ENCODE measurements at places on chromosomes 5 and 9.

GRCh38 chr9:71079451-71079850 lies 42.0 kb downstream of the TRPM3 start:
- no peak for DNase-seq

- no peak for DNase-seq
Observed at GRCh38 chr5:34841816-34842215, 2.9 kb downstream of the TTC23L start.

GRCh38 chr5:175032013-175032412 lies 307.6 kb downstream of the MSX2 start:
- no peak for DNase-seq

GRCh38 chr5:15902066-15902465 lies 277.5 kb downstream of the MARCHF11 start:
- DNase-seq = no peak

GRCh38 chr5:134135091-134135655 lies 20.7 kb downstream of the TCF7 start:
- DNase-seq = no peak

- DNase-seq = peak; percentile 27
Observed at GRCh38 chr5:14685757-14686156, 21.2 kb downstream of the OTULIN start.

DNA sequence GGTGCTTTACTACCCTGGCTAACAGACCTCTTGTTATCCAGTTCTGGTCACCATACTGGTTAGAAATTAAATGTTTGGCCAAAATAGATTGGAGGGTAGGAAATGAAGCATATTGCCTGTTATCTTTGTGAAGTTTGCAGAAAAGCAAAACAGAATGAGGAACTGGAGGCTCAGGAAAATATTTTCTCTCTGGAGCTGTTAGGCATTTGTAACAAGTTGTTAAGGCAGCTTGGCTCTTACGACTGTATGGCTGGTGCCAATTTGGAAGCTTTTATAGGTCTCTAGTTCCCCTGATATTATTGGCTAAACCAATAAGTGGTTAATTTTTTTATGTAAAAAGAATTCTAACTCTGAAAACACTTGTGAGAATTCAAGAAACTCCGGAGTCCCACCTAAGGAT lies 35.8 kb downstream of the CDH6 start:
- no peak for DNase-seq

DNA sequence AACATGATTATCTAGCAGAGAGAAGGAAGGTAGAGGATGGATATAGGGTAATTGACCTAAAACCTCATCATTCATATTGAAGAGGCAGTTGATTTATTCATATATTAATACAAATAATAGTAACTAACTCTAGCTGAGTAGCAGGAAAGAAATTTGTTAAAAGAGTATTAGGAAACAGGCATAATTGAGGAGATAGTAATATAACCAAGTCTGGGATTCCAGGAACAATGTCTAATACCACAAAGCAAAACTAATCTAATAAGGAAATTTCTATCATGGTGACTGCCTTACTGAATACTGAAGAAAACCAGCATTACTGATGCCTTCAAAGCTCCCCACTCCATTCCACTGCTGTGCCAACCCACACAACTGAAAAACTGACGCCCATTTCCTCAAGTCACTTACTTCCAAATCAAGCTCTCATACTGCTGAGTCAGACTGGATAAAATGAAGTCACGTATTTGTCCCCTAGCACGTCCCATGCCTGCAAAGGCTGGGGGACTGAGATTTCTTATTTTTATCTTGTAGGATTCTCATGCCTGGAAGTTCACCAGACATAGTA lies 153.9 kb downstream of the SMC2 start:
- no peak for DNase-seq

DNA sequence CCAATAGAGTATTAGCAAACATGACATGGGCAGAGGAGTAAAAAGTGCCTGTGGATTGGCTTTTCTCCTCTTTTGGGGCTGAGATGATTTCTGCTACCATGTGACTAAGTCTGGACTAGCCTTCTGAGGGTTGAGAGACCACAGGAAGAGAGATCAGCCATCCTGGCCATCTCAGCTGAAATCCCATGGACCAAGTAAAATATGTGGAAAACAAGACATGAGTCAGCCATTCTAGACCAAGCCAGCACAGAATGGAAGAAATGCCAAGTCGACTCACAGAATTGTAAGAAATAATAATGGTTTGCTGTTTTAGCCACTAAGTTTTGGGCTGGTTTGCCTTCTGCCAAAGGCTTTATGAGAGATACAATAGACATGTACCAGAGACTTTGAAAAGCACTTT lies 377.8 kb downstream of the CHSY3 start:
- no peak for DNase-seq

GRCh38 chr5:9240431-9240830 lies 305.4 kb downstream of the SEMA5A start:
- no peak for DNase-seq

GRCh38 chr9:10252174-10252573 lies 360.6 kb downstream of the PTPRD start:
- DNase-seq = no peak

GRCh38 chr5:32542216-32543059 lies 42.9 kb upstream of the SUB1 start:
- no peak for DNase-seq

GRCh38 chr9:4225291-4226028 lies 74.4 kb downstream of the GLIS3 start:
- DNase-seq = no peak

DNA sequence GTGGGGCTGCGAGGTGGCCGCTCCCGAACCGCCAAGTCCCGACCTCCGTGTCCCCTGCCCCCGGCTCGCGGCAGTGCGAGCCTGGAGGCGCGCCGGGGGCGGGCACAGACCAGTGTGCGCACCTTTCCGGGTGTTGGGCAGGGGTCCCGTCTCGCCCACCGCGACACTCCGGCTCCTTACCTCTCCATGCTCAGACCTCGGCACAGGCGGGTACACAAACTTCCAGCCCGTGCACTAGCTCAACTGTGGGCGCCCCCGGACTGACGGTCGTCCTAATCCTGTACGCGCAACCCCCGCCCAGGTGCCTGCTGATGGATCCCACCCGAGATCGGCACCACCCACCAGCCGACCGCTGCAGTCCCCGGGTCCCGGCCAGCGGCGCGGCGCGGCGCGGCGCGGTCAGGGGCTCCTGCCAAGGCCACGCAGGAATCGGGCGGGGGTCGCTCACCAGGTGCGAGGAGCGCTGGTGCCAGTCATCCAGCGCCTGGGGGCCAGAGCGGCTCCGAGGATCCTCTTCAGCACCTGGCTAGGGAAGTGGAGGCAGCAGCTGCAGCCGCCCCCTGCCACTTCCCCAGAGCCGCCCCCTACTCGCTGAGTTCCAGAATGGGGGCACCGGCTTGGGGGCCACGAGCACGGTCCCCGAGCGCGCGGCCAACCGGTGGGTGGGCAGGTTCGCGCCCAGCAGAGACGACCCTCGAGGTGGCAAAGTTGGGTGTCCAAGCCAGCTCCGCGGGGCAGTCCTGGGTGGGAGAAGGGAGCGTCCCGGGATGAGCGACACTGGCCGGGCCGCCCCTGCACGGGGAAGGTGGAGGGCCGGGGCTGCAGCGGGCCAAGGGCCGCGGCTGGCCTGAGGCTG lies 511 bp downstream of the SEMA5A start:
- no peak for DNase-seq
